T-helper 17 cell (primary cell): ENCODE measurements at places on chromosomes 12 and 14.

GRCh38 chr12:64083285-64084210, 138.5 kb downstream of the KICS2 start:
- no peaks in the 10 kb centered on the region for H3K4me1 ChIP-seq
- H3K27ac ChIP-seq = no peak overlapping the region
- peaks cover 6% of the 10 kb centered on the region for H3K27me3 ChIP-seq
- no peak overlapping the region for H3K4me3 ChIP-seq
- H3K36me3 ChIP-seq = no peaks in the 10 kb centered on the region

GRCh38 chr12:54378796-54379397, 5.6 kb downstream of the ZNF385A start:
- peaks cover 14% of the 10 kb centered on the region for H3K4me1 ChIP-seq
- no peak overlapping the region for H3K27ac ChIP-seq
- no peaks in the 10 kb centered on the region for H3K36me3 ChIP-seq
- H3K4me3 ChIP-seq = peak overlapping the region; percentile 80
- no peak for DNase-seq

DNA sequence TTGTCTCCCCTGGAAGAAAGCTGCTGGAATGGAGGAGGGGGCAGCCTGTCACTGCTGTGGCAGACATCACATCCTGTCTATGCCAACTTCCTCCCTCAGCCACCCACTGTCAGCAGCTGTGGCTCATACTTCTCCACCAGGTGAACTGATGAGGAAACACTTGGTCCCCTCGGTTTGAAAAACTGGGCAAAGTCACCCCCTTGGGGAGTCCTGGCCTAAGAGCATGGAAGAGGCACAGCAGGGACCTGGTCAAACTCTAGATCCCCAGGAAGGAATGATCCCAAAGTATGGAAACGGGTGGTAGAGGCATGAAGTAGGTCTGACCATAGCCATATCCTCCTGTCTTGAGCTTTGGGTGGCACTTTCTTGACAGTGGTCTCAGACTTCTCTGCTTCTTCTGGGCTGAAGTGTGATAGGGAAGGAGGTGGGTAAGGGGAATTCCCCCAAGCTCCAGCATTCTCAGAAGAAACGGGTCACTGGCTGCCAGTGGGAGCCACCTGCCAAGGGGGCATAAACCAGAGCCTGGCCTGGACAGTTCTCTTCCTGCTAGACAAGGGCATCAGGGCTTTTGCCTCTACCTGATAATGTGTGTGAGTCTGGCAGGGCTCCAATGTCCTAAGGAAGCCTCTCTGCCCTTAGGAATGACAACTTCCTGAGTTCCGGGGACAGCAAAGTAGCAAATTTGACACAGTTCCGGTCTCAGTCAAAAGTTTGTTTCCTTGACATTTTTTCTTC, 36.0 kb downstream of the FMNL3 start:
- H3K4me3 ChIP-seq = peak overlapping the region; percentile 84
- H3K36me3 ChIP-seq = no peaks in the 10 kb centered on the region
- peaks cover 56% of the 10 kb centered on the region for H3K4me1 ChIP-seq
- peak overlapping the region; percentile 98 for H3K27ac ChIP-seq

GRCh38 chr14:22465201-22465840, 123.7 kb downstream of the DAD1 start:
- H3K27me3 ChIP-seq = no peaks in the 10 kb centered on the region
- H3K36me3 ChIP-seq = no peaks in the 10 kb centered on the region
- no peaks in the 10 kb centered on the region for H3K4me1 ChIP-seq
- no peak overlapping the region for H3K4me3 ChIP-seq
- DNase-seq = no peak
- no peak overlapping the region for H3K27ac ChIP-seq

GRCh38 chr12:65100140-65100539, 21.0 kb downstream of the WIF1 start:
- H3K36me3 ChIP-seq = peaks cover 2% of the 10 kb centered on the region
- H3K27me3 ChIP-seq = peaks cover 42% of the 10 kb centered on the region
- H3K27ac ChIP-seq = no peak overlapping the region
- H3K4me1 ChIP-seq = no peaks in the 10 kb centered on the region

- no peaks in the 10 kb centered on the region for H3K27me3 ChIP-seq
- peak overlapping the region; percentile 86 for H3K4me3 ChIP-seq
- H3K4me1 ChIP-seq = peaks cover 38% of the 10 kb centered on the region
These were observed 20.5 kb downstream of the ZDHHC22 start for GRCh38 chr14:77120771-77121743.

GRCh38 chr12:67457136-67457535, 188.0 kb downstream of the CAND1 start:
- DNase-seq = no peak
- peaks cover 2% of the 10 kb centered on the region for H3K36me3 ChIP-seq
- H3K27ac ChIP-seq = no peak overlapping the region
- H3K4me3 ChIP-seq = no peak overlapping the region
- peaks cover 11% of the 10 kb centered on the region for H3K4me1 ChIP-seq

GRCh38 chr12:123681605-123682004, 10.7 kb downstream of the TCTN2 start:
- no peak overlapping the region for H3K27ac ChIP-seq
- no peak overlapping the region for H3K4me3 ChIP-seq
- DNase-seq = no peak
- peaks cover 4% of the 10 kb centered on the region for H3K4me1 ChIP-seq
- H3K36me3 ChIP-seq = peaks cover 5% of the 10 kb centered on the region

DNA sequence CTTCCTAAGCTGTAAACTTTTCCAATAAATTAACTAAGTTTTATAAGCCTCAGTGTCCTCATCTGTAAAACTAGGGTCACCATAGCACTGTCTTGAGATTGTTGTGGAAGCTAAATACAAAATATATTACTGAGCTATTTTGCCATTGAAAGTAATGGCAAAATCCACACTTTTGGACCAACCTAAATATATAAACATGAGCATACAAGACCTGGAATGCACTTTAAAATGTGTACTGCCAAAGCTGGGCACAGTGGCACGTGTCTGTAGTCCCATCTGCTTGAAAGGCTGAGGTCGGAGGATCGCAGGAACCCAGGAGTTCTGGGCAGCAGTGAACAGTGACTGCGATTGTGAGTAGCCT, 29.8 kb upstream of the SINHCAF start:
- DNase-seq = no peak
- no peak overlapping the region for H3K27ac ChIP-seq
- H3K4me1 ChIP-seq = no peaks in the 10 kb centered on the region

DNA sequence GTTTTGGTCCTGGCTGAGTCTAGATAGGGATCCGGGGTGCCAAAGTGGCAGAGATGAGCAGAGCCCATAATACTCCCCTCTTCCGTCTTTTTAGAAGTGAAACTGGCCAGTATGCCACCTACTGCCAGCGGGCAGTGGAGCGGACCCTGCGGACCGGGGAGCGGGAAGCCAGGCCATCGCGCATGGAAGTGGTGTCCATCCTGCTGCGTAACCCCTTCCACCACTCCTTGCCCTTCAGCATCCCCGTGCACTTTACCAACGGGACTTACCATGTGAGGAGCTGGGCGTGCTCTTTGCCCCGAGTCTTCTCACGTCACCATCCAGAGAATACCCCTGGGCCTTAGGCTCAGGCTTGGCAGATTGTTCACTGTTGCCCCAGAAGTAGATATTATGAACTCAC, 21.0 kb downstream of the PIGH start:
- no peaks in the 10 kb centered on the region for H3K4me1 ChIP-seq
- no peak overlapping the region for H3K4me3 ChIP-seq
- no peak for DNase-seq
- no peak overlapping the region for H3K27ac ChIP-seq
